Daoy (cell line): ENCODE measurements at places on chromosomes 12 and 14. TPM values are rescaled to one million over a fixed set of nuclear protein-coding genes. Genes with fewer than 3 reads are reported as not detected.
A peak's percentile ranks its signal among the peaks of the same experiment; 100 is the strongest.

The GLS2 gene
- total RNA-seq = 5.4 TPM in 1 of 2 replicates, not detected in the other

The CCDC38 gene
- 0.06 TPM in 1 of 2 replicates, not detected in the other for total RNA-seq

GRCh38 chr12:106329231-106329982 lies 26.9 kb downstream of the TCP11L2 start:
- DNase-seq = no peak

DNA sequence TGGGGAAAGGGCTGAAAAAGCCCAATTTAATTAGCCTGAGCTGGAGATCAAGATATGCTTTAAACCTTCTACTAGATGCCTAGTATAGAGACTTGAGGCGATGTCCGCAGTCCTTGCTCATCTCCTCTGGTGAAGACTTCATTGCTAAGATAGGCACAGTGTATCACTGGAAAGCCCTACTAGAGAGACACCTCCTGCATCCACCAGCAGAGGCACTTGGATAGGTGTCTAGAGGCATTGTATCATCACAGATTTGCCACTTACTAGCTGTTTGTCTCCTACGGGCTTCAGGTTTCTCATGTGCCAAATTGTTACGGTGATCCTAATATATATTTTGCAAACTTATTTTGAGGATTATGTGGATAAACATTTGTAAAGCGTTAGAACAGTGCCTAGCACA lies 1048.5 kb downstream of the GALC start:
- DNase-seq = no peak

DNA sequence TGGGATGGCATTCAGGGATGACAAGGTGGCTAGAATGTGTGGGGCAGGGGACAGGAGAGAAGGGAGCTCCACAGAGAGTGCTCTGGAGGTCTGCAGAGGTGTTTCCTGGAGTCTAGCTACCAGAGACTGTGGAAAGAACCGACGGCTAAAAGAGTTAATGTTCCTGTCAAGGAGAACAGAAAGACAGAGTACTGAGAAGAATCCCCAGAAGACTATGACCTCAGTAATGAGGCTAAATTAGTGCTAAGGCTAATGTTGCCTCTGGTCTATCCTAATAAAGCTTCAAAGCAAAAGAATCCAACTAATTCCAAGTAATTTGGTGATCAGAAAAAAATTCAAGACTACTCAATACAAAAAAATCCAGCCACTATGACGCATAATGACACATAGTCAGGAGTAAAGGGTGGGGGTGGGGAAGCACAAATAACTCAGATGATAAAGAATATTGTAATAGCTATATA lies 44.7 kb downstream of the FERMT2 start:
- peak; percentile 78 for DNase-seq

The INSM2 gene
- total RNA-seq = 0.17 TPM in 1 of 2 replicates, not detected in the other

The MIP gene
- not detected in 2 replicates for total RNA-seq

DNA sequence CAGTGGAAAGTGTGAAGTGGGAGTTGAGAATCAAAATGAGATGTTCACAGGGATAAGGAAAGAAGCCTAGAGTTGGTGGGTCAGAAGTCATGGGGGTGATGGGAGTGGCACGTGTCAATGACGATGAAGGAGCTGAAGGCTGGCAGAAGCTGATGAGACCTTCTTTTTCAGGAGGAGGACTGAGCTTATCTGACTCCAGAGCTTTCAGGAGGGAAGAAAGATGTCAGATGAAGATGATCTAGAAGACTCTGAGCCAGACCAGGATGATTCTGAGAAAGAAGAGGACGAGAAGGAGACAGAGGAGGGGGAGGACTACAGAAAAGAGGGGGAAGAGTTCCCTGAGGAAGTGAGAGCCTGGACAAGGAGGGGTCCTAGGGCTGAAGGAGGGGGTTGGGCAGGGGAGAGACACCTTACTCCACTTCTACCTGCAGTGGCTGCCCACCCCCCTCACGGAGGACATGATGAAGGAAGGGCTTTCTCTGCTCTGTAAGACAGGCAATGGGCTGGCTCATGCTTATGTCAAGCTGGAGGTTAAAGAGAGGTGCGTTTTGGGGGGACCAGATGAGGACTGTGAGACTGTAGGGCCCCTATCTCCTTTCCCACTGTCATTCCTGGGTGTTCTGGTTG lies 905 bp downstream of the LRRC23 start:
- DNase-seq = no peak

DNA sequence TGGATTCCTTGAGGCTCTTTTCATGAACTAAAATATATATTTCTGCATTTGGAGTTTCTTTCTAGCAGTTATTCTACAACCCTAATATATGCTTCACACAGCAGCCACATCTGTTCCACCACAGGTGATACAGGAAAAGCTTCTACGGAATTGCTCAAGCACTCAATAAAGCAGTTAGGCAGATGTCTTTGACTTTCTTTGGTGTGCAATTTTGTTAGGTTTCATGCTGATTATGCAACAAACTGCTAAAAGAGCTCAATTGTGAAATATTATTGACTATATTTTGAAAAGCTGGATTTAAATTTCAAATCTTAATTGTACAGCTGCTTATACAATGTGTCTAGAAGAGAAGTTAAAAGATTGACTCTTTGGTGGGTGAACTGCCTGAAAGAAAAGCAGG lies 1055.6 kb upstream of the FBXO33 start:
- no peak for DNase-seq

The GLI1 gene
- 0.57 and 2.1 TPM in 2 replicates for total RNA-seq

The ACOT2 gene
- total RNA-seq = 32.2 and 46.4 TPM in 2 replicates

- DNase-seq = no peak
These were observed 31.3 kb upstream of the KCNA5 start for GRCh38 chr12:5012337-5012736.

The CCDC177 gene
- total RNA-seq = not detected in 2 replicates

DNA sequence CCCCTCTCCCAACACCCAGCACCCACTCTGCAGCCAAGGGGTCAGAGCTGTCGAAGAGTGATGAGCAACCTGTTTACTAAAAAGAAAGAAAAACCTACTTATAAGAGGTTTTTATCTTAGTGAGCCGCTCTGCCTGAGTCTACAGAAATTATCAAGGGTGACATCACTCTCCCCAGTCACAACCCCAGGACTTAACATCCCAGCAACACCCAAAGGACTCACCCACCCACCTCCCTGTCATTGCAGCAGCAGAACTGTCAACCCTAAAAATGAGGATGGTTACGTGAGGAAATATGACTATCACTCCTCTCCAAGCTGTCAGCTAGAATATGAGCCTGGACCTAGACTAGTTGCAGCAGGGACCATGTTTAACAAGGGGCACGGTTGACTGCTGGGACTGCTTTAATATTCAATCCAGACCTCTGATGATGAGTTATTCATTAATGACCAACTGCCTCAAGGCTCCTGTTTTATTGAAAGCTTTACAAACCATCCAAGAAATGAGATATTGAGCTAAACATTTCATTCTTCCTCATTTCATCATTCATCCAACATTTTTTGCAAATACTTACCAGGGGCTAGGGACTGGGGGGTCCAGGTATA lies 53.9 kb upstream of the FICD start:
- no peak for DNase-seq

The RNF212B gene
- total RNA-seq = not detected in 2 replicates

The BEGAIN gene
- total RNA-seq = 14.1 and 18.6 TPM in 2 replicates

DNA sequence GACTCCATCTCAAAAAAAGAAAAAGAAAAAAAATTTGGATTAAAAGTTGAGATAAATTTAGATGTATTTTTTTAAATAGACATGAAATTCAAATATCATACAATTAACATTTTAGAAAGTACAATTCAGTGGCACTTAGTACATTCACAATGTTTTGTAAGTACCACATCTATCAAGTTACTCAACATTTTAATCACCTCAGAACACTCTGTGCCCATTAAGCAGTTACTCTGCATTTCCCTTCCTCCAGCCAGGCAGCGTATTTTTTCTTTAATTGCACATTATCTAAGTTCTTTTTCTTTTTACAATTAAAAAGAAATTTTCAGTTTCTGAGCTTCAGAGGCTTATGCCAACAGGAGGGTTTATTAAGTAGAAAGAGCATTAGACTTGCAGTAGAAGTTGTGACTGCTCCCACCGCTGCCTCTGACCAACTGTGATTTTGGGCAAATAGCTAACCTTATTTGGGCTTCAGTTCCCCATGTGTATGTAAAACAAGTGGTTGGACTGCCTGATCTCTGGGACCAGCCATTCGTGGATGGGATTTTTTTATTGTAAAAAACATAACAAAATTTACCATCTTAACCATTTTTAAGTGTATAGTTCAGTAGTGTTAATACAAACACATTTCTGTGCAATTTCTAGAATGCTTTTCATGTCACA lies 65.7 kb downstream of the WNK1 start:
- DNase-seq = no peak

The SLC10A1 gene
- not detected in 2 replicates for total RNA-seq
